Fibroblast of pulmonary artery (primary cell): ENCODE measurements at places on chromosomes 2 and 18.

DNA sequence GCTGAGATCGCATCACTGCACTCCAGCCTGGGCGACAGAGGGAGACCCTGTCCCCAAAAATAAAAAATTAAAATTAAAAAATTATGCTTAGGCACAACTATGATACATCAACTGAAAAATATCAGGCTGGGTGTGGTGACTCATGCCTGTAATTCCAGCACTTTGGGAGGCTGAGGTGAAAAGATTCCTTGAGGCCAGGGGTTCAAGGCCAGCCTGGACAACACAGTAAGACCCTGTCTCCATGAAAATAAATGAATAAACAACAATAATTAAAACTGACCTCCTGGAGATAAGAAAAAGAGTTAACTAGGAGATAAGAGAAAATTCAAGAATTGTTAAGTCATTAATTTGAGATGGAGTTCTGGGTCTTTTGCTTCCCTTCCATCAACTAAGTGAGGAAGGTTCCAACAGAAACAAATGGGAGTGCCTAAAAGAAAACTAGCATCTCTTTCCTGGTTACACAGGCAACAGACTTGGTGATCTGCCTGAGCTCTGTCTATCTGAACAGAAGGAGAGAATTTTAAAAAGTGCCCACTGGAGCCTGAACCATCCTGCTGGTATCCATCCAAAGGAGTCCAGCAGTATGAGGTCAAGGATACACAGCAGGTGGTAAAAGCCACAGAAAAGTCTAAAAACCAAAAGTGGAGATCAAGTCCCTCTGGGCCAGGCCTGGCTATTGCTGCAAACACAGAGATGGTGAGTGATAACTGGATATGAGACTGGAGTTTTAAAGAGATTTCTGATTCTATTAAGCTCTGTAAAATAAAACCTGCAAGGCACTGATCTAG is 8.8 kb downstream of the PPM1G start:
- DNase-seq = no peak

DNA sequence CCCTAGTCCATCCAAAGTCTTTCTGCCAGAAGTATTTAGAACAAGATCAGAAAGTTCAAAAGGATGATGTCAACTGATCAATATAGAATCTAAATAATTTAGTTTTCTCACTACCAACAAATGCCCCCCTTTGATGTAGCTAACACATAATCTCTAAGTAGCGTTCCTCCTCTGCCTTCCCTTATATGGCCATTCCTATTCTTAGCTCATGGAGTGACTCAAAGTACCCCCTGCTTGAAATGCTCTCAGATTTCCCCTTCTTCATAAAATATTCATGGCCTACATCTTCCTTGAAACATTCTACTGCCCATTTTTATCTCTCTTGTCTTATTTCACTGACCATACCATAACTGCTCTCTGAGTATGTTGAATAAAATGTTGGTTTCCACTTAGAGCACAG is 151.5 kb downstream of the UPP2 start:
- no peak for DNase-seq

- no peak for DNase-seq
These were observed 86.0 kb upstream of the MAPK4 start for GRCh38 chr18:50473881-50474280.

- DNase-seq = peak; percentile 93
These were observed 16.3 kb upstream of the GPR39 start for GRCh38 chr2:132400169-132400900.

DNA sequence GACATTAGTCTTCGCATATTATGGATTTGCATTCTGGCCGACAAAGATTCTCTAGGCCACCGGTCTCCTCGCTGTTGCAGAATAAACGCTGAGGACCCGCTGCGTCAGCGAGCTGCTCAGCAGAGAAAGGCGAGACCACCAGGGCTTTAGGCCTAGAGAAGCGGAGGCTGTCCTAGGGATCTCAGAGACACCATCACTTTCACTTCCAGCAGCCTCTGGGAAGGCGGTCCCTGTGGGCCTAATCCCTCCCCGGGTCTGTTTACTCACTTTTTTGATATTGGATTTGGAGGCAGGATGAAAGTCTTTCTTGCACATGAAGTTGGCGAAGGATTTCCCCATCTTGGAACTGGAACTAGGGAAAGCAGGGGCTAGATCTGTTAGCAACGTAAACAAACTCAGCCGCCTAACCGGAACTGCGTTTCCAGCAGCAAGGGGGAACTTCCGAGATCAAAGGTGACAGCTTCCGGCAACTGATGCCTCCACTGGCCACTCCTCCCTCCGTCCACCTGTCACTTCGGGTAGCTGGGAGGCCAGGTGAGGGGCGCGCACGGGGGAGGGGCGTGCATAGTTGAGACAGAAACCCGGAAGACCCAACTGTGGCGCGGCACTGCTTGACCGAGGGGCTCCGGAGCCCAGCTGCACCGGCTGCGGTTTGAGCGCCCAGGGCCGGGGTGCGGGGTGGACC is at the start of gene SCRN3:
Gene SCRN3 (plus strand): TSS at position 447 of the 685 bp plus-strand sequence. CDS start 2,554 bp downstream, outside the sequence.
- DNase-seq = peak; percentile 82

- no peak for DNase-seq
These were observed 386 bp upstream of the YIPF4 start for GRCh38 chr2:32277363-32277673.
